ENCODE measurements at places on chromosomes 5 and 9.
A peak's percentile ranks its signal among the peaks of the same experiment; 100 is the strongest.

DNA sequence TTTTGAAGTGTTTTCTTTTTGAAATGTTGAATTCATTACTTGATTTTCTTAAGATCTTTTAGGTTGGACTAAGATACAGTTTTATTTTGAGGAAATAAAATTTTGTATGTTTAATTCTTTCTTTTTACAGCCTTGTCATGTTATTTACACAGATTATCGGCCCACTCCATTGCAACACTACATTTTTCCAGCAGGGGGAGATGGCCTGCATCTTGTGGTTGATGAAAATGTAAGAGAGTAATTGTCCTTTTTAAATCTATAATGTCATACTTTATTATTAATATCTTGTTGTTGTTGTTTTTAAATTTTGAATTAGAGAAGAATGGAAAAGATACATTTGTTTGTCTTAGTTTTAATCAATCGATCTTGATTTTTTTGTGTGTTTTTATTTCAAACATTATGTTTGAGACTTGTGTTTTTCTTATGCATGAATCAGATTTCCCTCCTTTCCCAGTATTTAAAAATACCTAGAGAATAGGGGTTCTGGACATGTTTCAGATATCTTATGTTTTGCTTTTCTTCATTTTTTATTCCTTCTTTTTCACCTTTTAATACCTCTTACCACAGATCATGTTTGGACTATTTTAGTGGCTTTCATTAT, 36.7 kb downstream of the MTREX start:
- DNase-seq = peak; percentile 72

GRCh38 chr9:137310189-137311052, 8.3 kb upstream of the NRARP start:
- DNase-seq = no peak

DNA sequence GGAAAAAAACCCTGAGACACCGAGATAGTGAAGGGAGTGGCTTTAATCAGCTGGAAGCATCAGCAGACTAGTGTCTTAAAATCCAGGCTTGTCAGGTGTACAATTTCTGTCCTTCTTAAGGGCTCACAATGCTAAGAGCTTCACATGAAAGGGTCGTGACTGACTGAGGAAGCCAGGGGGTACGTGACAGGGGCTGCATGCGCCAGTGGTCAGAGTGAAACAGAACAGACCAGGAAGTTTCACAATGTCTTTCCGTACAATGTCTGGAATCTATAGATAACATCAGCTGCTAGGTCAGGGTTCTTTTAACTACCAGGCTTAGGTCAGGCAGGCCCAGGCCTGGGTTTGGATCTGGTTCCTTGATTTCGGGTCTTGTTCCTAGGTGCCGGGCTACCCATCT, 253.0 kb downstream of the CDH10 start:
- DNase-seq = no peak

GRCh38 chr9:114919611-114920010, 10.8 kb downstream of the TNFSF8 start:
- DNase-seq = no peak

GRCh38 chr5:143938230-143938629, 126.3 kb downstream of the HMHB1 start:
- no peak for DNase-seq

DNA sequence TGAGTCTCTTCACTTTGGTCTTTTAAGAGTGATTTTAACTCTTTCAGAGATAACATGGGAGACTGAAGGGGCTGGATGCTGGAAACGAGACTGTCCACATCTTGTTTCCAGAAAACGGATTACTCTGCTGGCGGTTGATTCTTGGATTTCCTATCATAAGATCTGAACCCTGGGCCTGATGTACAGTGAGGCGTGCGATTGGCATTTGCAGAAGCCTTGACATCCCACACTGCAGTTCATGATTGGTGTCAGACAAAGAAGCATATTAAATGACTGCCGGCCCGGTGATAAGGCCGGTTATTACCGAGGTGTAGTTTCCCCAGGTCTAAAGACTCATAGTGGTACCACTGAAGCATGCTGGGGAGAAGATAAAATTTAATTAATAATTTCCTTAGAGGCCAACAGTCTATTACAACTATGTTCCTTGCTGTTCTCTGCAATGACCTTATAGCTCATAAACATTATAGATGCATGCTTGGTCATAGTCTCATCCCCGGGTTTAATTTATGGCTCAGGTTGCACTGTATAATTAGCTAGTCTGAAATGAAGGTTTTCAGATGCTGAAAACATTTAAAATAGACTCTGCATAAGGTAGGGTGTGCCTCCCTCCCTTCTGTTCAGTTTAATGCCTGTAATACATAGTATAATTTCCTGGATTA, 99.2 kb downstream of the PPP2R2B start:
- no peak for DNase-seq

GRCh38 chr9:104748359-104749031, 1.0 kb downstream of the NIPSNAP3A start:
- no peak for DNase-seq

- peak; percentile 58 for DNase-seq
Observed at GRCh38 chr5:88659529-88660263, 223.3 kb downstream of the MEF2C start.

DNA sequence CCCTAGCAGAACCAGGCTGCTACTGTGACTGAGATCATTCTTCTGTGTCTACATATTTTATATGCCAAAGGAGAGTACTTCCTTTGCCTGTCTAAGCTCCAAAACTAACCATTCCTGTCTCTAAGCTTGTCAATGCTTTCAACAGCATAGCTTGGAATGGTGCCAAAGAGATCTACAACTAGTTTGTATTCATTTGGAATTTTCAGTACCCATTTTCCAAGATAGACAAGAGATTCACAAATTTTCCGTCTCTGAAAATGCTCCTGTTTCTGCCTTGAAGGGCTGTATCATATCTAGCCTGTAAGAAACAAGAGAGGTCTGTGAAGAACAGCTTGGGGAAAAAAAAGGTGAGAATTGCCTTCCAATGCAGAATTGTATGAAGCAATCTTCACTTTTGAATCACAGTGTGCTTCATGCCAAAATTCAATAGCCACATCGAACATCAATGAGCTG, 334.4 kb upstream of the ACTBL2 start:
- no peak for DNase-seq

GRCh38 chr5:151743530-151743929, 14.9 kb downstream of the ATOX1 start:
- DNase-seq = no peak

GRCh38 chr5:134877159-134877558, 3.0 kb downstream of the TXNDC15 start:
- DNase-seq = no peak

GRCh38 chr5:33092719-33093118, 348.0 kb upstream of the TARS1 start:
- no peak for DNase-seq

GRCh38 chr5:126508962-126509279, 85.7 kb downstream of the GRAMD2B start:
- DNase-seq = no peak

DNA sequence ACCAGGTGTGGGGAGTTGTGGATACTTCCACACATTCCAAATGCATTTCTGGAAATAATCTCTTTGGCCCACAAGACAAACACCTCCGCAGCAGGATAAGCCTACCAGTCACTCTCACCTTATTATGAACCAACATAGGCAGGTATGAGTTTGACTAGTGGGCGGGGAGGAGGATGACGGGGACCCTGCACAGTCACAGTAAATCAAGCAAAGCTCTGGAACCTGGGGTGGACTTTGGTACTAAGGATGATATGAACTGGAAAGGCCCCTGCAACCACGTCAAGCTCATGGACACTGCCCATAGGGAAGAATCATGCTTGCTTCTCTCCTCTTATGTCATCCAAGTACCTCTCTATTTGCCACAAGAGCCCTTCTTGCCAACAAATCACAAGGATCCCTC, 259.4 kb downstream of the HSPA4 start:
- no peak for DNase-seq

GRCh38 chr5:137791387-137791786, 37.2 kb upstream of the HNRNPA0 start:
- DNase-seq = no peak

GRCh38 chr9:86470326-86470725, 116.1 kb upstream of the TUT7 start:
- DNase-seq = no peak

DNA sequence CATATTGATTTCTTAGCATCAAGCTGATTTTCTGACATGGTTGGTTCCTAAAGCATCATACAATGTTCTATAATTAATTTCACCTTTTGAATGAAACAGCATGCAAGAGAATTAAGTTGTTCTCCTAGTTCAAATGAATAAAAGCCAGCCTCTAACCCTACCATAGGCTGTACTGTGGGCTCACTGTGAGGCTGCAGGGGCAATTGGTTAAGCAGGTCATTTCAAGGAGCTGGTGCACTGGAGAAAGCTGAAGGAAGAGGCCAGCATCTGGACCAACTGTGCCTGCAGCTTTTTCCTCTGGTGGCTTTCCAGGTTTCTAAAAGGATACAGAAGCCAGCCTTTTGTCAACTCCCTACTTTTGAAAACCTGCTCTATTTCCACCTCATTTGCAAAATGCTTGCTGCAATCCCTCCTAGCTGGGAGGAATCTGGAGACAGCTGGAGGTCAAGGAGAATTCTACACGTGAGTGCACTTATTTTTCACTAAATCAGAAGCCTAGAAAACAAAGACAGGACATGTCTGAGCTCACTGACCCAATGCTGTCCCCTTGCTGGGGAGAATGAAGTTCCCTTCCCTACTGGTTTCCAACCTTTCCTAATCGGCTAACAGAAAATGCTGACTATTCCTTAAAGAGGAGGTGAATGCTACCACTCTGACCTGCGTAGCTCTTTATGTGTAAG, 158.9 kb downstream of the APBA1 start:
- no peak for DNase-seq

DNA sequence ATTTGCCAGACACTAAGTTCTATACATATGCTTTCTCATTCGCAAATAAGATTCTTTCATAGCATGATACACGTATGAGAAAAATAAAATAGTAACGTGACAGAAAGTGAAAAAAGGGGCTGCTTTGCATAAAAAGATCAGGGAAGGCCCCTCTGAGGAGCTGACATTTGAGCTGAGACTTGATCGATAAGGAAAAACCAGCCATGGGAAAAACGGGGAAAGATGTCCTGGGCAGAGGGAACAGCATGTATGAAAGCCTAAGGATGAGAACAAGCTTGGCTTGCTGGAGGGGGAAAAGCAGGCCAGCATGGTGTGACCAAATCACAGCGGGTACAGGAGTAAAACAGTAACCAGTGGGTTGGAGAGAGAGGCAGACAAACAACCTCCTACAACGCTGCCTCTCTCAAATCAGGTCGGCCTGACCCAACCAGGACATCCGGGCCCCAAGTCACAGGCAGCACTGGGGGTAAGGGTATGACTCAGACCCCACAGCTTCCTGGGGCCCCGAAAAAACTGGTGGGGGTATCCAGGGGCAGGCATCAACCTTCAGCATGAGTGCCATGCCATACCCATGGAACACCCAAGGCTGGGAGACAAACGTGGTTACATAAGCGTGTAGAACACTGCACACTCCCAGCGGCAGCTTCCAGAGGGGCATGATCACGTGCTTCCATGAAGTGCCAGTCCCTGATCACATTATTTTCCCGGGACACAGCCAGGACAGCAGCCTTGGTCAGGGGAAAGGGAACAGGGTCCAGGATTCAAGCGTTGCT, 2.2 kb downstream of the TNIP1 start:
- no peak for DNase-seq

DNA sequence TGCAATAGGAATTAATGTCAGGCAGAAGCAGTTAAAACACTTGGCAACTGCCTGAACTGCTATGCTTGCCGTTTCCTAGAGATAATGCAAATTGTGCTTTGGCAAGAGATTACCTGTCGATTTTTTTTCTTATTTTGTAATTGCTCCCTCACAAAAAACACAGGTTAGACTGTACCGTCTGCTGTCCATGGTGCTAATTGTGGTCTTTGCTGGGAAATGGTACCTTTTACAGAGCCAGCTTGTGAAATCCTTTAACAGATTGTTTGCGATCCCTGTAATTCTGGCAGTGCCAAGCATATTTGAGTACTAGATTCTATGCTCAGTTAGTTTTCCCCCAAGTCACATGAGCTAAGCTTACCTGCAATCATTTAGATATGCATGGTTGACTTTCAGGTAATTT, 2125.8 kb upstream of the WWC1 start:
- peak; percentile 22 for DNase-seq

DNA sequence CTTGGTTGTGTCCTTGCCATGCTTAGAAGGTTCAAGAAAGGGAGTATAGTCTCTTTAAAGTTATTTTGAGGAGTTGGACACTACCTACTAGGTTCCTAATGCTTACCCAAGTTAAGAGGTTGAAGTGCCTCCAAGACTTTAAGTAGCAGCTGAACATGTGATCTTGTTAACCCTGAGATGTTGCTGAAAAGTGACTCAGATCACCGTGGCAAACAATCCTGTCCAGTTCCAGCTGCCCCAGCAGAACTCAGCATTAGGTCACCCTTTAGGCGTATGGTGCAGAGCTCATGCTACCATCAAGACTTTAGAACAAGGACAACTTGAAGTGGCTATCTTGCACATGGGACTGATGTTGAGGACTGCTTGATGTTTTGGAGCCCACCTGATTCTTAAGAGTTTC, 22.5 kb downstream of the ZNF462 start:
- no peak for DNase-seq

GRCh38 chr9:72597601-72598000, 76.2 kb downstream of the TMC1 start:
- no peak for DNase-seq

- peak; percentile 96 for DNase-seq
Observed at GRCh38 chr5:138178516-138179276, at the start of the genes BRD8 and KIF20A. Gene BRD8, minus strand, starts transcription at chr5:138178630. Its CDS starts 16 bp downstream, at chr5:138178614. Gene KIF20A, plus strand, starts transcription at chr5:138179112. Its CDS starts 569 bp downstream, at chr5:138179681.

DNA sequence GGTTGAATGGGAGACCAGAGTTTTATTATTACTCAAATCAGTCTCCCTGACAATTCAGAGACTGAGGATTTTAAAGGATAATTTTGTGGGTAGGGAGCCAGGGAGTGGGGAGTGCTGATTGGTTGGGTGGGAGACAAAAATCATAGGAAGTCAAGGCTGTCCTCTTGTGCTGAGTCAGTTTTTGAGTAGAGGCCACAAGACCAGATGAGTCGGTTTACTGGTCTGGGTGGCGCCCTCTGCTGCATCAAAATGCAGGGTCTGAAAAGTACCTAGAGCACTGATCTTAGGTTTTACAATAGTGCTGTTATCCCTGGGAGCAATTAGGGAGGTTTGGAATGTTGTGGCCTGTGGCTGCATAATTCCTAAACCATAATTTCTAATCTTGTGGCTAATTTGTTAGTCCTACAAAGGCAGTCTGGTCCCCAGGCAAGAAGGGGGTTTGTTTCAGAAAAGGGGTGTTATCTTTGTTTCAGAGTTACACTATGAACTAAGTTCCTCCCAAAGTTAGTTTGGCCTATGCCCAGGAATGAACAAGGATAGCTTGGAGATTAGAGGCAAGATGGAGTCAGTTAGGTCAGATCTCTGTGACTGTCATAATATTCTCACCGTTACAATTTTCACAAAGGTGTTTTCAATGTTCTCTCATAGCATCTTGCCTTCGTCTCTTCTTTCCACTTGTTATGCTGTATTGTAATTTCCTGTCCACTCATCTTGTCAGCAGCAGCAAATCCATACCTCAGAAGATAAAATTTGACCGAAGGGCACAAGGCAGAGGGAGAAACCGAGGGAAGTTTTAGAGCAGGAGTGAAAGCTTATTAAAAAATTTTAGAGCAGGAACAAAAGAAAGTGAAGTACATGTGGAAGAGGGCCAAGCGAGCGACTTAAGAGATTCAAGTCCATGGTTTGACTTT, 59.2 kb upstream of the CLINT1 start:
- peak; percentile 76 for DNase-seq
